ENCODE measurements at places on chromosomes 13 and 19.

DNA sequence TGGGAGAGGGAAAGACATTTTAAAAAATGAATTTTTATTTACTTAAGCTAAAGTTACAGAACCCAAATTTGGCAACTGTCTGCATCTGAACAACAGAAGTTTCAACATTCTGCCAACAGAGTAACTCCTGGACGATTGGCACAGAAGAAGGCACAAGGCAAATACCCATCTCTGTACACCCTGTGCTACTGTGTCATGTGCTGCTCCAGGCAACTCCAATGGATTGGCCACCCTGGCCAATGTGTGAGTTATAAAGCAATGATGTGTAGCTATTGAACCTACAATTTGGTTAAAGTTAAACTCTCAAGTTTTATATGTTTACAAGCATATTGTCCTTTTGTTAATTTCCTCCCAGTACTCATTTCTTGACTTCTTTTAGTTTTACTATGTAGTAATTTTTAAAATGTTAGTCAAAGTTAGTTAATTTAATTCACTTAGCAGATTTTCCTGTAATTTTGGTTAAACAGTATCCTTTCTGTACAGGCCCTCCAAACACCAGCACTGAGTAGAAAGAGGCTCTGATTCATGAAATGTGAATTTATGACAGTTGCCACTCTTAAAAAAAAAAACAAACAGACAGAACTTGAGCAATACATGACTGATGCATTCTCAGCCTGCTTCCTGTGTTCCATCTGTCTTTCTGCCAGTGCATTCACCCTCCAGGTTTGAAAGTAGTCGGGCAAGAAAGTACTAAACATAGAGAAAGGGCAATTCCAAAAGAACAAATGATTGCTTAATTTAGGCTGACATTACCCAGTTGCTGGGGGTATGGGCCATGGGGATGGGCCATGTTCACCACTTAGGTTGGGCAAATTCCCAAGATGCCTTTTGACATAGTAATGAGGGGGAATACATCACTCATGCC, 5.9 kb downstream of the STARD13 start:
- no peak for DNase-seq

- no peak for DNase-seq
These were observed 498.9 kb downstream of the SUCLA2 start for GRCh38 chr13:47502166-47502565.

- DNase-seq = no peak
These were observed 14.0 kb upstream of the NAA16 start for GRCh38 chr13:41296879-41297646.

DNA sequence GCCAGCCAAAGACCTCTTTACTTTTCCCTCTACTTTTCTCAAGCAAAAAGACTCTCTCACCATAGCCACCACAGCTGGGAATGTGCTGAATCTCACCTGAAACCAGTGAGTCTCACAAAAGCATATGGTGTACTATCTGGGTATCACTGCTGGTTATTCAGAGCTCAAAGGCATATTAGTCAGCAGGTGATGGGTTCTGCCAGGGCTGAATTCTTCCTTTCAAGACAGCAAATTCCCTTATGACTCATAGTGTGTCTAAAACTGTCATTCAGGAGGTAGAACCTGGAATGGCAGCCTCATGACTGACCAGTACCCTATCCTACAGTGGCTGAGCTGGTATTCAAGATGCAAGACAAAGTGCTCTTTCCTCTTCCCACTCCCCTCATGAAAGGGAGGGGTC, 2859.1 kb downstream of the PCDH9 start:
- DNase-seq = no peak

- DNase-seq = no peak
These were observed 57.4 kb downstream of the FGF14 start for GRCh38 chr13:102344410-102344809.
